ENCODE measurements at places on chromosomes 11 and 22.
A peak's percentile ranks its signal among the peaks of the same experiment; 100 is the strongest.

- DNase-seq = no peak
Measured at GRCh38 chr11:41845066-41845465, 385.6 kb upstream of the LRRC4C start.

DNA sequence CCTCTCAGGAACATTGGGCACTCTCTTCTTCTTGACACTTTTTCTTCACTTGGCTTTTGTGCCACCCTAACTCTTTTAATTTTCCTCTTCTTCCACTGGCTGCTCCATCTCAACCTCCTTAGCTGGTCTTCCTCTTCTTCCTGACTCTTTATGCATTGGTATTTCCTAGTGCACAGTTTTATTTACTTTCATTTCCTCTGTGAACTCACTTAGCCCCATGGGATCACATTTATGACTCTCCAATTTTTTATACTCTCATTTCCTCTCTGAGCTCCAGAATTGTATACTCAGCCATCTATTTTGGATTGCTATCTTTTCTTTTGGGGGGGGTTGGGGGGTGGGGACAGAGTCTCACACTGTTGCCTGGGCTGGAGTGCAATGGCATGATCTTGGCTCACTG lies 38.5 kb upstream of the LARGE1 start:
- DNase-seq = no peak

- DNase-seq = no peak
Measured at GRCh38 chr11:134063991-134064747, 4.7 kb upstream of the JAM3 start.

GRCh38 chr11:42631220-42631843 lies 680.5 kb upstream of the API5 start:
- DNase-seq = peak; percentile 49

- DNase-seq = no peak
Measured at GRCh38 chr11:66259956-66260355, 8.5 kb upstream of the RAB1B start.

GRCh38 chr11:2346014-2346413 lies 31.1 kb upstream of the CD81 start:
- DNase-seq = no peak

- DNase-seq = no peak
Measured at GRCh38 chr22:17797721-17798559, 23.7 kb upstream of the BID start.

DNA sequence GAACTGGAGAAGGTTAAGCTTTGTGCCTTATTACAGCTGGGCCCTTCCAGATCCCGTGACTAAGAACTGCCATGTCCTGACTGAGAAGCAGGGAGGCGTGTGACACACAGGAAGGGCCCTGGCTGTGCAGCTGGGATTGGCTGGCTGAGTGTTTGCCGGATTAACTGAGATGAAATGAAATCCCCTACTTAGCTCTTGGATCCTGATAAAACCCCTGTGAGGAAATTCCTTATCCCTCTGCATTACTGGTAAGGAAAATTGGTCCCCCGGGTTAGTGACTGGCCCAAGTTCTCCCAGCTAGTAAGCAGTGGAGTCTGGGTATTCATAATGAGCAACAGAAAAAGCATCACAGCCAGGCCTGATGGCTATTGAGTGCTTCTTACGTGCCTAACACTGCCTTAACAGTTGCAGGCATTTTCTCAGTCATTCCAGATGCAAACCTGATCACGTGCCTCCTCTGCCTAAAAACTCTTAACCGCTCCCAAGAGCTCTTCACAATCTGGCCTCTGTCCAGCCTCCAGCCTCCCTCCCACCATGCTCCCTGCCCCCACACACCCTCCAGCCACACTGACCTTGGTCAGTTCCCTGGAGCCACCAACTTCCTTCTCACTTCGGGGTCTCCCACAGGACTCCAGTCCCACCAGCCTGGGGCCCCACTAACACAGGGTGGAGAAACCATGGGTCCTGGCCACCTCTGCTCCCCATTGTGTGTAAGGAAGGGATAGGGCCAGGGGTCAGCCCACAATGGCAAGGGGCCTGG lies 37.8 kb downstream of the ARRB1 start:
- peak; percentile 93 for DNase-seq

GRCh38 chr11:32772731-32773130 lies 21.7 kb downstream of the CCDC73 start:
- DNase-seq = no peak

- no peak for DNase-seq
Measured at GRCh38 chr11:77590194-77590782, 535 bp downstream of the AQP11 start.

DNA sequence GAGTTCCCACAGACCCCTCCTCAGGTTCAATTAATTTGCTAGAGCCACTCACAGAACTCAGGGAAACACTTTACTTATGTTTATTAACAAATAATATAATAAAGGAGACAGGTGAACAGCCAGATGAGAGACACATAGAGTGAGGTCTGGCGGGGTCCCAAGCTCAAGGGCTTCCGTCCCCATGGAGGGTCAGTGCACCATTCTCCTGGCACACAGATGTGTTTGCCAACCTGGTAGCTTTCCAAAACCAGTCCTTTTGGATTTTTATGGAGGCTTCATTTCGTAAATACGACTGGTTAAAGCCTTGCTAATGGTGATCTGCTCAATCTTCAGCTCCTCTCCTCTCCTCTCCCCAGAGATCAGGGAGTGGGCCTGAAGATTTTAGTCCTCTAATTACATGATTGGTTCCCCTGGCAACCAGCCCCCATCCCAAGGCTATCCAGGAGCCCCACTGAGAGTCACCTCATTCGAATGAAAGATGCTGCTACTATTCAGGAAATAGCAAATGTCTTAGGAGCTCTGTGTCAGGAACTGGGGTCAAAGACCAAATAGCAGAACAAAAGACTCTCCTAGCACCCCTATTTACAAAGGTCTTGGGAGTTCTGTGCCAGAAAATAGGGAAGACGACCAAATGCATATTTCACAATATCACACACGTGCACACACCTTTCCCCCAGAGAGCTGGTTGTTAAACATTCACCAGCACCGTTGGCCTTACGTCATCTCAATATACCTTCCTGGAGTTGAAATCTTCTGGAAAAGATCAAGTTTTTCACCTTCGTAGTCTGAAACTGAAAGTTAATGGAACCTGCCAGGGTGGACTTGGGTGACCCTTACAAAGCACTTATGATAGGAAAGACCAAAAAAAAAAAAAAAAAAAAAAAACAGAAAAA lies 23.8 kb upstream of the CAPRIN1 start:
- DNase-seq = no peak

- no peak for DNase-seq
Measured at GRCh38 chr22:35938226-35938625, 90.4 kb downstream of the RBFOX2 start.

DNA sequence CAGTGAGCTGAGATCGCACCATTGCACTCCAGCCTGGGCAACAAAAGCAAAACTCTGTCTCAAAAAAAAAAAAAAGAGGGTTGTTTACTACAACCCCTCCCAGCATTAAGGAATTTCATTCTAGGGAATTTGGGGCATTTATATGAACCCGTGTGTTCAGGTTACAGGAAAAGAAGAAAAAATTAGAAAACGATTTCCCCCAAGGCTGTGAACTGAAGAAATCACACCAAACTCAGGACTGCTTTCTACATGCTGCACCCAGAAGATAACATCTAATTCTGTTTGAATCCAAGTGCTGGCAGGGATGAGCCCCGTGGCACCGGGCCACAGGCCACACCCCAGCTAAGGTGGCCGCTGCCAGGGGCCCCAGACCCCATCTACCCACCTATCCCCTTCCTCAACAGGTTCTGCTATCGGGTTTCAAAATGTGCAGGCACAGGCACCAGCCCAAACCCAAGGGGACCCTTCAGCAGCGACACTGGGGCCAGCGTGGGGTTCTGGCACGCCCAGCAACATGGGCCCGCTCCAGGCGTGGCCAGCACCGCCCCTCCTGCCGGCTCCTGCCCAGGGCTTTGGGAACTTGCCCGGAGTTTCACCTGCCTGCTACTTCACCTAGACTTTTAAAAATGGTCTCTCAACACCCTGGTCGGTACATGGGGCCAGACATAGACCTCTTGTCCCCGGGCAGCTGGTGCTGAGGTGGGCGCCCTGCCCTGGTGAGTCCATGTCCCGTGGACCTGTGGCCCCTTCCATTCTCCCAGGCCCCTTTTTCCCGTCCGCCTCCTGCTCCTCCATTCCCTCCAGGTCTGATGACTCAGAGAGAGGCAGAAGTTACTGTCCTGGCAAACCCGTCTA lies 11.8 kb downstream of the CELSR1 start:
- DNase-seq = no peak
